ENCODE measurements at places on chromosomes 12 and 14.

GRCh38 chr14:36426836-36427235 lies 93.2 kb downstream of the NKX2-1 start:
- DNase-seq: peak; percentile 100

DNA sequence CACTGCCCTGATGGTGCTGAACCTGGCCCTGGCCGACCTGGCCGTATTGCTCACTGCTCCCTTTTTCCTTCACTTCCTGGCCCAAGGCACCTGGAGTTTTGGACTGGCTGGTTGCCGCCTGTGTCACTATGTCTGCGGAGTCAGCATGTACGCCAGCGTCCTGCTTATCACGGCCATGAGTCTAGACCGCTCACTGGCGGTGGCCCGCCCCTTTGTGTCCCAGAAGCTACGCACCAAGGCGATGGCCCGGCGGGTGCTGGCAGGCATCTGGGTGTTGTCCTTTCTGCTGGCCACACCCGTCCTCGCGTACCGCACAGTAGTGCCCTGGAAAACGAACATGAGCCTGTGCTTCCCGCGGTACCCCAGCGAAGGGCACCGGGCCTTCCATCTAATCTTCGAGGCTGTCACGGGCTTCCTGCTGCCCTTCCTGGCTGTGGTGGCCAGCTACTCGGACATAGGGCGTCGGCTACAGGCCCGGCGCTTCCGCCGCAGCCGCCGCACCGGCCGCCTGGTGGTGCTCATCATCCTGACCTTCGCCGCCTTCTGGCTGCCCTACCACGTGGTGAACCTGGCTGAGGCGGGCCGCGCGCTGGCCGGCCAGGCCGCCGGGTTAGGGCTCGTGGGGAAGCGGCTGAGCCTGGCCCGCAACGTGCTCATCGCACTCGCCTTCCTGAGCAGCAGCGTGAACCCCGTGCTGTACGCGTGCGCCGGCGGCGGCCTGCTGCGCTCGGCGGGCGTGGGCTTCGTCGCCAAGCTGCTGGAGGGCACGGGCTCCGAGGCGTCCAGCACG lies 4.7 kb downstream of the LTB4R start:
- DNase-seq: no peak

DNA sequence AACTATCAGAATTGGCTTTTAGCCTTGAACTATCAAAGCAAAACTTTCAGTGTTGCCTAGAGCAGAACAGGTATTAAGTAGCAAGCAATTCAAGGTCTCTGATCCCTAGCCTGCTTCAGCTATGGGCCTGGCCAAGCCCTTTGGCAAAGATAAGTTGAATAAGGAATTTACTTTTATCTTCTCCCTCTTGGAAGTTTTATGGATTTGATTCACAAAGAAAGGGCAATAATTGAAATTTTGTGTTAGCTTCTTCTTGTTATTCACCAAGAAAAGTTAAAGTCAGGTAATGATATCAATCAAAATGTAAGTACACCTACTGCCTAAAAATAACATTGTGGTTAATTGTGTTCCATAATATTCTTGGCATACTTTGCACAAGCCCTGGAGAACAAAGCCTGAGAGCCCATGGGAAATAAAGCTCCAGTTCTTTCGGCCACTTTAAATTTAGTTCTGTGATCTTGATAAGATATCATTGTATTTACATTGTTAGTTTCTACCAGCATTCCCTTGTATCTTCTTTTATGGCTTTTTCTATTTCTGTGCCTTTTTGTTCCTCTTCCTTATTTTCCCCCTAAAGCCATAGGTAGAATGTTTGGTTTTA lies 158.0 kb downstream of the RAD51B start:
- no peak for DNase-seq

GRCh38 chr12:13028825-13029570 lies 15.2 kb upstream of the FAM234B start:
- no peak for DNase-seq

DNA sequence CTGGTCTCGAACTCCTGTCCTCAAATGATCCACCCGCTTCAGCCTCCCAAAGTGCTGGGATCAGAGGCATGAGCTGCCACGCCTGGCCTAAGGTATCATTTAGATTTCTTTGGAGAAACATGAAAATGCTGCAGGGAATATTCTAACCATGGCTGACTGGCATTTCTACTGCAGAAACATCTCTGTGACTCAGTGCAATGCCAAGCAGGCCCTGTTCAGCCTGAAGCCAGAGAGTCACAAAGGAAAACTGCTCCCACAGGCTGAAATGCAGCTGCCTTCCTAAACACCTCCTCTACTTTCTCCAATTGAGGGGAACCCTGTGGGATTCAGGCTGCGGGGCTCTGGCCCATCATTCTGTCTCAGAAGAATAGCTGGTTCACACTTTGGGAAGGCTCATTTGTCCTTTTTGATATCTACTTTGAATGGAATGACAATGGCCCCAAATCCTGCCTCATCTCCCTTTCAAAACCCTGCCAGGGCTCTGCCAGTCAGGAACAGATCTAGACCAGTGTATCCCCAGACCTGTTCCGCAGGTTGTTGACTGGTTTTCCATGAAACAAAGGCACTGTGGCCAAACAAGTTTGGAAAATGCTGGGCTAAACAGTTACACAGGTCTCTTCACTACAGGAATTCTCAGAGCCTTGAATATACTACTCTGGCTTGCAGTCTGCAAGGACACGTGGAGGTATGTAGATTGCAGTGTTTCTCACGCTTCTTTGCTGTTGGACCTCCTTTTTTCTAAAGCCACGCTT lies 7.8 kb downstream of the C12orf43 start:
- no peak for DNase-seq

DNA sequence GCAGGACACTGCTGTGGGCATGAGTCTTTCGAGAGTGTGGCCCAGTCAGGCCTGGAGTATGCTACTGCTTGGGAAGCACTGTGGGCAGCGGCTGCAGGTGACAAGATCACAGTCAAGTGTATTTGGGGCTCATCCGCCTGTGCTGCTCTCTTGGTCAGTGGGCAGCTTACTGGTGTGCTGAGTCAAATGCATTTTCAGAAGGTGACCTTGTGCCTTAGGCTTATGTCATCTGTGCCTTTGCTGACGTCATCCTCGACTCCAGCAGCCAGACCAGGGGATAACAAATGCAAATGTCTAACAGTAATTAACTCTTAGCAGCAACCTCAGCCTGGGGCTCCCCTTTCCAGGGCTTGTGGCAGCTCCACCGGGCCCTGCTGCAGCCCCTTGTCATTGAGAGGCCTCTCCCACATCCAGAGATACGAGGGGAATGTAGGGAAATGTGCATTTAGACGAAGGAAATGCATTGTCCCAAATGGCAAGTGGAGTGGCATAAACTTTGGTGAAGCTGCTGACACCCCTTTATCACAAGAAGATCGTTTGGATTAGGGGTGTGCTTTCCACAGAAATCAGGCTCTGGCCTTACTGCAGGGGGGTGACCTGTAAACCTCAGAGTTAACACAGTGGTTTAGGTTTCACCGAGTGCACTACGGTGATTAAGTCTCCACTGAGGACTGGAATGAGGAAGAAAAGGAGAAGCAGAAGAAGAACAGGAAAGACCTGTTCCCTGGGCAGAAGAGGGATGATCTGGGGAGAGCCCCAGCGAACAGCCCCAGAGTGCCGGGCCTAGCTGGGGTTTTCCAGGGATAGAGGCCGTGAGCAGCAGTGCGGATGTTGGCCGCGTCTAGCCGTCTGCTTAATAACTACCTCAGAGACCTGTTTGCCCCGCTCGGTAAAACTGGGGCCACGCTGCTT lies 39.7 kb downstream of the PSMA6 start:
- peak; percentile 61 for DNase-seq

GRCh38 chr12:107564946-107565345 lies 120.7 kb upstream of the PWP1 start:
- peak; percentile 14 for DNase-seq

DNA sequence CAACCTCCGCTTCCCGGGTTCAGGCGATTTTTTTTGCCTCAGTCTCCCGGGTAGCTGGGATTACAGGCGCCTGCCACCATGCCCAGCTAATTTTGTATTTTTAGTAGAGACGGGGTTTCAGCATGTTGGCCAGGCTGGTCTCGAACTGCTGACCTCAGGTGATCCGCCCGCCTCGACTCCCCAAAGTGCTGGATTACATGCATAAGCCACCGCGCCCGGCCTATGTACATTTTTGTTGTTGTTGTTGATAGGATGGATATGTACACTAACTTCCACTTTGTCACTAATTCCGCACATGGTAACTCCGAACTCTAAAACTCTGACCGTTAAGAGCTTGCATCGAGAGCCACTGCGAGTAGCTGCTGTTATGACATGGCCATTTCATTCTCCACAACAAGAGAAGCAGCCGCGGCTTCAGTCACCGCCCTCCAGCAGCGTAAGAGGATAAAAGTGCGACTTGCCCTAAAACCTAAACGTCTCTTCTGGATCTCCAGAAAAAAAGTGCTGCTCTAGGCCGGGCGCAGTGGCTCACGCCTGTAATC lies 742 bp upstream of the MARS1 start:
- DNase-seq: no peak

DNA sequence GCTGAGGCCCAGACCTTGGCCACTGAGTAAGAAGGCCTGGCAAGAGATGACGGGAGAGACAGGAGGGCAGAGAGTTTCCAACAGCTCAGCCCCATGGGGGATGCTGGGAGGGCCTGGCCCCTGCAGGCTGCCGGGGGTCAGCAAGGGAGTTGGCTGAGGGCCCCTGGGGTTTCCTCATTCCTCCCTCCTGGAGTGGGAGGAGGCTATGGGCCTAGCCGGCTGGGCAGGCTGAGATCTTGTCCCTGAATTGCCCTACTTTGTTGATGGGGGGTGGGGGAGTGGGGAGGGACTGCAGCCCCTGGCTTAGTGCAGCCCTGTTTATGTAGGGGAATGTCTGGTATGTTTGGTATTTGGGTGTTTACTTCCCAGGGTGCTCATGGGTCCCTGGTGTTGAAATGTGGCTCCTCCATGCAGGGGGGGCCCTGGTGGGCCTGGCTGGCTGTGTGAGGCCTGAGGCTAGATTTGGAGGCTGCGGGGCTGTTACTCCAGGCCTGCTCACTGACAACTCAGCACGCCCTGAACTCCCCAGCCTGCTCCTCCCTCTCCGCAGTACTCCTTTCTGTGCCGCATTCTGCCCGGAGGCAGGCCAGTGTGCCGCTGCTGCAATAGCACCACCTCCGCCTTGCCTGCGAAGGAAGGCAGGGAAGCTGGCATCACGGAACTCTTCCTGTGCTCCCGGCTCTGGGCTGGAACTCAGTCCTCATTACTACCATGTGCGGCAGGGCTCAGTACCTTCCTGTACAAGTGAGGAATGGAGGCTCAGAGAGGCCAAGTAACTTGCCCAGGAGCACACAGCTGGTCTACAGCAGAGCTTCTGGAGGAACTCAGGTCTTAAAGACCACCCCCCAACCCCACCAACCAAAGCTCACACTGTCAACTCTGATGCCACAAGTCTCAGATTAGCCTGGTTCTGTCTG lies 25.3 kb downstream of the JDP2 start:
- DNase-seq: no peak

DNA sequence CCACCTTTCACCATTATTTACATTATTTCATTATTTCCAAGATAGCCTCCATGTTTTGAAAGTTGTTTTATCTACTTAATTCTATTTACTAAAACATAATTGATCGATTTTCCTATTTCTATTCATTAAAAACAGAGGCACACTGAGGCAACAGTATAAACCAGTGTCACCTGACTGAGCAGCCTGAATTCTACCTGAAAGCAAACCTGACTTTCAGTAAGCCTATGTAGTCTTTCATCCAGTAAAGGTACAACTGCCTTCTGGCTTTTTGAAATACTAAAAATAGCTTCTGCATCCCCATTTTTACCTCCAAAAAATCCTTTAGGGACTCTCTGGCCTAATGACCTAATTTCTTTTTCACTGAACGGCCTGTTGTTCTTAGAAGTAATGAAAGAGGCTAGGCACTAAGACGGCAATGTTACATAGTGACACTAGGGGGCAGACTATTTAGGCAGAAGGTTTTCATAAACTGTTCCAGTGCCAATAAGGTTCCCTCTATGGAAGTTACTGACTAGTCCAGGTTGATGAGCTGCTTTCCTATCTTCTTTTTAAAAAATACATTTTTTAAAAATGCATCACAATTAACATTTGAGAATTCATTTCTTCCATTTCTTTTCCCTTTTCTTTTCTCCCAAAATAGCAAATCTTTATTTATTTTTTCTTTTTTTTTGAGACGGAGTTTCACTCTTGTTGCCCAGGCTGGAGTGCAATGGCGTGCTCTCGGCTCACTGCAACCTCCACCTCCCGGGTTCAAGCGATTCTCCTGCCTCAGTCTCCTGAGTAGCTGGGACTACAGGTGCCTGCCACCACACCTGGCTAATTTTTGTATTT lies 17.5 kb downstream of the ANAPC5 start:
- DNase-seq: peak; percentile 83

GRCh38 chr12:27460471-27460978 lies 14.0 kb downstream of the SMCO2 start:
- no peak for DNase-seq

DNA sequence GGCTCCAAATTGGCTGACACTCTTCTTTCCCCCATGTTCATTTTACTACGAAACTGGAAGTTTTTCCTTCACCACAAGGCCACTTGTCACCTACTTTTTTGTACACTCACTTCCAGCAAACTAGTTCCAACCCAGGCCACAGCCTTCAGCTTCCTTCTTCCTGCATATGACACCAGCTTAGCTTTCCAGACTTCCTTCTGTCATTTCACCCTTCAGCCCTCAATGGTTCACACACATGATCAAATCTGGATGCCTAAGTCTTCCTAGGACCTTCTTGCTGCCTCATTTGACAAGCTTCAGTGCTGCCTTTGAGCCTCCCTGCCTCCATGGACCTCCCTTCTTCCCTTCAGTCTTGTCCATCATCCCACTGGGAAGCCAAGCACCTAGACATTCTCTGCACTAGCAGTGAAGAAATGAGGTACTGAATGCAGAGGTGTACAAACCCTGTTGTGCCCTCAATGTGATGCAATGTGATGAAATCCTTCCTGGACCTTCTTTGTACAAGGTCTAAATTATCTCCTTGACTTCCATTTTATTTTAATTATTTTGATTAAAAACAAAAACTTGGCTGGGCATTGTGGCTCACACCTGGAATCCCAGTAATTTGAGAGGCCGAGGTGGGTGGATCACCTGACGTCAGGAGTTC lies 4.3 kb upstream of the REC8 start:
- no peak for DNase-seq

DNA sequence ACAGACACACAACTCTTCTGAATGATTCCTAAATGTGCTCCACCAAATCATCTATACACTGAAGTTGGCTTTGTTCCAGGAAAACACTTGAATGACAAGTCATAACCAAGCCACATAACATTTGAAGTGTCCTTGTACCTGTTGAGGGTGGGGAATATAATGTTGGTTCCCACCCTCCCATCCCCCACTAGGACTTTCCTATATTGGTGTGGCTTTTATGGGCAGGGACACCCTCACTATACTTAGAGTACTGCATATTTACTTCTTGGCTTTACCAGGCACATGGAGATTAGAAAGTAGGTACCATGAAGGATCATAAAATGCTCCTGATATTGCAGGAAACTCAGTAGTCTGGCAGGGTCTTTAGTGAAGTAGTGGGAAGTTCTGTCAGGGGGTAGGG lies 9.7 kb upstream of the BHLHE41 start:
- DNase-seq: no peak

- no peak for DNase-seq
Measured at GRCh38 chr12:29617407-29617803, 119.9 kb upstream of the OVCH1 start.

GRCh38 chr12:113994051-113994450 lies 27.9 kb upstream of the RBM19 start:
- DNase-seq: no peak
